LHCN-M2 (cell line): ENCODE measurements at places on chromosomes 3 and 15.

DNA sequence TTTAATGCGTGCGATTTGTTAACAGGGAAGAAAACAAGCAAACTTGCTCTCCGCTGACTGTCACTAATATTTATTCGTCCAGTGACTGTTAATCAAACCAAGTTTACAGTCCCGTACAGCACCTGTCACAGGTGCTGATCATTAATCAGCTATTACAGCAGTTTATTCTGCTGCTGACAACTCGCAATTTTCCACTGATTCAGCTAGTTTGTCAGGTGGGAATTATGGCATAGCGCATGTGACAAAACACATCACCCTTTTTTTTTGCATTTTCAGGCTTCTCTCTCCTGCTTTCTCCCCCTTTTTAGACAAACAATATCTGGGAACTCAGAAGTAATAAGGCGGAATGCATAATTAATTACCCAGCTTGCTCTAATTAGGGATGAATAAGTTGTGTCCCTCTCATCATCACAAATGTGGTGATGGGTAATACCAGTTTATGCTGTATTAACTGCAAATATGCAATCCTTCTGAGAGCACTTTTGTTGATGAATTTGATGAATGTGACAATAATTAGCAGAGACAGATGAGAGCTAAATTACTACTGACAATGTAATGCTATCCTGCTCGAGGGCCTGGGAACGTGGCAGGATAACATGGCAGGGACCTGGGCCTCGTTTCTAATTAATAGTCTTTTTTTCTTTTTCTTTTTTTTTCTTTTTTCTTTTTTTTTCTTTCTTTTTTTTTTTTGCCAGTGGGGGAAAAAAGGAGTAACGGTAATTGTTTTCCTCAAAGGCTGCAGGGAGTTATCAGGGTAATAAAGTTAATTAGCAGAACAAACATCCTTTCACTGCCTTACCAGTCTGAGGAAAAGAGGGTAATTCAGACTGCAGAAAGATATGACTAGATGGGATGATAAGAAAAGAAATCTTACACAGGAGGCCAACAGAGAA lies 150.3 kb upstream of the SOX2 start:
- DNase-seq, result no peak

- no peak for DNase-seq
Measured at GRCh38 chr3:18401300-18401961, 23.7 kb downstream of the SATB1 start.

- no peak for DNase-seq
Measured at GRCh38 chr3:69231929-69232440, 109.6 kb upstream of the LMOD3 start.

DNA sequence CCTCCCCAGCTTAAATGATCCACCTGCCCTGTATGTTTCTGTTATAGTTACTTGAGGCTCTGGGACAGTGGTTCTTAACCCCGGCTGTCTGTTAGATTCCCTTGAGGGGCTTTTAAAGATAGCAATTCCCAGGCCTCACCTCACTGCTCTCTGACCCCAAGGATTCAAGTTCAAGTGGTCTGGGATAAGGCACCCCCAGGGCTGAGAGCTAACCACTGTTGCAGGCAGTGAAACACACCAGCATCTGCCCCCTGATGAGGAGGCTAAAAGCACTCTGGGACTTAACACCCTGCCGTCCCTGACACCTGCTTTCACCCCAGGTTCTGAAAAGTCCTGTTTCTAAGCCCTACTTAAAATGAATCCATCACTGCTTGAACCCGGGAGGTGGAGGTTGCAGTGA lies 103.7 kb downstream of the LRRK1 start:
- no peak for DNase-seq

DNA sequence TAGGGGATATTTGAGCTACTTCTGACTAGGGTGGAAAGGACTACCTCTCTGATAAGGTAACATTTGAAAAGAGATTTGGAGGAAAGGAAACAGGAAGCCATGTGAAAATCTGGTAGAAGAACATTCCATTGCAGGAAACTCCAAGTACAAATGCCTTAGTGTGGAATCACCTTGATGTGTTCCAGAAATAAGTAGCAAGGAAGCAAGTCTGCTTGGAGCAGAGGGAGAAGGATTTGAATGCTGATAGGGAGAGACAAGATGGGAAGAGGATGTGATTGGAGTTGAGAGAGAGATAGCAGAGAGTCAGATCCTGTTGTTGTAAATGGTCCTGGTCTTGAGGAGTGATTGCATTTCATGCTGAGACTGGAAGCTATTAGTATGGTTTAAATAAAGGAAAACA lies 335.1 kb upstream of the DCBLD2 start:
- DNase-seq, result no peak

GRCh38 chr3:151612115-151612514 lies 121.6 kb upstream of the AADACL2 start:
- no peak for DNase-seq

GRCh38 chr3:30236011-30236410 lies 370.4 kb upstream of the TGFBR2 start:
- no peak for DNase-seq

DNA sequence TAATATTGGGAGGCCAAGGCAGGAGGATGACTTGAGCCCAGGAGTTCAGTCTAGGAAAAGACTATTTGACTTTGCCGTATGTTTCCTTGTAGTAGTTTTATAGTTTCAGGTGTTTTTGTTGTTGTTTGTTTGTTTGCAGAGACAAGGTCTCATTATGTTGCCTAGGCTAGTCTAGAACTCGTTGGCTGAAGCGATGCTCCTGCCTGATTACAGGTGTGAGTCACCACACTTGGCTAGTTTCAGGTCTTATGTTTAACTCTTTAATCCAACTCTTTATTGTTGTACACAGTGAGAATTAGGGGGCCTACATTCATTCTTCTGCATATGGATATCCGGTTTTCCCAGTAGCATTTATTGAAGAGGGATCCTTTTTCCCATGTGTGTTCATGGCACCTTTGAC lies 32.0 kb downstream of the FAIM start:
- DNase-seq, result no peak

- no peak for DNase-seq
Measured at GRCh38 chr15:73796331-73796831, 43.2 kb upstream of the INSYN1 start.

DNA sequence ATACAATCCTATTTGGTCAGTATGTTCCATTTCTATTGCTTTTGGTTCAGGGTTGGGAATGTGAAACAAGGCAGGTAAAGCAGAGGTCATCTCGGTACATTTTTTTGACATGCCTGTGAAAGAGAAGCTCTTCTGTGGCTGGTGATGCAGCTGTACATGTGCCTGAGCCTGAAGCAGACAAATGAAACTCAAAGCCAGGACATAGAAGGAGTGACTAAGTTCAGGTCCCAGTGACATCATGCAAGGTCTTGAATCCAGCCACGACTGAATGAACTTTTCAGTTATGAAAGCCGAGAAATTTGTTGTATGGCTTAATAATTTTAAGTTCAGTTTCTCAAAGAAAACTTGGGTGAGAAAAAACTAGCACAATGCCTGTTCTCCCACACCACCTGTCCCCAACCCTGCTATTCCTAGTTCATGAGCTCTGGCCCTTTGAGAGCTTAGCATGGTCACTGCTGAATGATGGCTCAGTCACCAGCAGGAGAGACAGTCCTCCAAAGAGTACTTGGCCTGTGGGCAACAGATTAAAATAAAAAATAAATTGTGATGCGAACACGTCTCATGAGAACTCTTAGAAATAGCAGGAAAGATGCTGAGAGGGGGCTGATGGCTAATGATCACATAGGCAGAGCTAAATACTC lies 600.2 kb upstream of the GRM7 start:
- DNase-seq, result no peak

- DNase-seq, result no peak
Measured at GRCh38 chr3:98068824-98069223, 18.1 kb upstream of the OR5AC2 start.

- no peak for DNase-seq
Measured at GRCh38 chr3:4752201-4753072, 226.8 kb upstream of the BHLHE40 start.

DNA sequence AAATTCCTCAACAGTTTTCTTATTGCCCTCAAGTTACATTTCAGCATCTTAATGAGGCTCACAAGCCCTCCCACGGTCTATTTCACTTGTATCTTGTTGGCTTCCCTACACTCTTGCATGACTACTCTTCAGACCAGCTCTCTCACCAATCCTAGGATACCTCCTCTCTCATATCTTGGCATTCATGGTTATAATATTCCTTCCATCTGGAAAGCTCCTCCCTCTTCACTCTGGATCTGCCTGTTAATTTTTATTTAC lies 8.5 kb upstream of the CCDC80 start:
- peak; percentile 72 for DNase-seq

GRCh38 chr15:84737005-84737404 lies 11.4 kb upstream of the ZNF592 start:
- no peak for DNase-seq

DNA sequence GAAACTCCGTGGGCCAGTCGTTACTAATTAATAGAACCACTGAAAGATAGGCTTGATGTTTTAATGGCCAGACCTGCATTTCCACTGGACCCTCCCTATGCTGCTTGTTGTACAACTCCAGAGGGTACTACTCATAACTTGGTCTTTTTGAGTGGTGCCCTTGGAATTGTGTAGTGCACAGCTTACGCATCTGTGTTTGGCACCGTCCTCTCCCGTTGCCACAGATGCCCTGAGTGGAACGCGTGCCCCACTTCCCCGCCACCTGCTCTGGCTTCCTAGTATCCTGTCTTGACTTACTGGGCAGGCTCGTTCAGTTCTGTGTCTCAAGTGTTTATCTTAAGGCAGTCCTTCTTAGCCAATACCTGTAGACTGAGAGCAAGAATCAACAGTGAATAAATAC lies 78.7 kb downstream of the USP13 start:
- no peak for DNase-seq

- no peak for DNase-seq
Measured at GRCh38 chr3:54703923-54704322, 223.9 kb downstream of the LRTM1 start.

DNA sequence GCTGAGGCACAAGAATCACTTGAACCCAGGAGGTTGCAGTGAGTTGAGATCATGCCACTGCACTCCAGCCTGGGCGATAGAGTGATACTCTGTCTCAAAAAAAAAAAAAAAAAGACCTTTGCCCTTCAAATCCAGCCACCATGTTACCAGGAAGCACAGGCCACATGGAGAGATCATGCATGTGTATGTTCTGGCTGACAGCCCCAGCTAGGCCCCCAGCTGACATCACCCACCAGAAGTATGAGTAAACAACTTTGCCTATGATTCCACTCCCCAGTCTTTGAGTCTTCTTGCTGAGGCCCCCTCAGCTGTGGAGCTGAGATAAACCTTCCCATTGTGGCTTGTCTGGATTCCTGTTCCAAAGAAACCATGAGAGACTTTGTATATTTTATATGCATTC lies 3.3 kb upstream of the ARIH2 start:
- DNase-seq, result no peak

GRCh38 chr3:193574488-193575070 lies 18.4 kb upstream of the OPA1 start:
- no peak for DNase-seq

GRCh38 chr15:91238644-91239425 lies 138.8 kb downstream of the SV2B start:
- no peak for DNase-seq

- DNase-seq, result no peak
Measured at GRCh38 chr15:100831467-100831866, 48.2 kb upstream of the ALDH1A3 start.

DNA sequence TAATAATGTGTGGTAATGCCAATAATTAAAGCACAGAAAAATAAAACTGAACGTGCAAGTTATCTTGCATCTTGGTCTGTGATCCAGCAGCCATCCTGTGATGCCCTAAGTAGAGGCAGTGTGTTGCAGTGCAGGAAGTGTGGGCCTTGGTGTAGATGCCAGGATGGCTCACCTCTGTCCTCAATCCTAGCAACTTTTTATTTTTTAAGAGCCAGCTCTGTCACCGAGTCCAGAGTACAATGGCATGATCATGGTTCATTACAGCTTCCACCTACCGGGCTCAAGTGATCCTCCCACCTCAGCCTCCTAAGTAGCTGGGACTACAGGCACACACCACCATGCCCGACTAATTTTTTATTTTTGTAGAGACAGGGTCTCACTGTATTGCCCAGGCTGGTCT lies 7.6 kb downstream of the BAHD1 start:
- DNase-seq, result no peak

GRCh38 chr15:50180091-50180490 lies 1.9 kb upstream of the SLC27A2 start:
- DNase-seq, result no peak

DNA sequence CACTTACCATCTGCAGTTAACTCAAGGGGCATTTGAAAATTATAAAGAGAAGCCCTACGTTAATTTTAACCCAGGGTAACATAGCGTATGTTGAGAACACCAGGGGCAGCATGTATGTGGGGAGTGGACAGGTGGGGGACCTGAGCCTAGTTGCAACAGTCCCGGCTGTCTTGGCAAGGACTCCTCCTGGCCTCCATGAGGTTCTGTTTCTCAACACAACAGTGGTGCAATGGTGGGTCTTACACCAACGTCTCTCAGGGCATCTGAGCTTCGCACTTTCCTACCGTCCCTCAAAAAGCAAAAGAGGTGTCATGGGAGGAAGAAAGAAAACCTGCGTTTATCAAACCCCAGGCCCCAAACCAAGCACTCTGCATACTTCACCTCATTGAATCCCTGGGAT lies 50.6 kb downstream of the MGLL start:
- no peak for DNase-seq

DNA sequence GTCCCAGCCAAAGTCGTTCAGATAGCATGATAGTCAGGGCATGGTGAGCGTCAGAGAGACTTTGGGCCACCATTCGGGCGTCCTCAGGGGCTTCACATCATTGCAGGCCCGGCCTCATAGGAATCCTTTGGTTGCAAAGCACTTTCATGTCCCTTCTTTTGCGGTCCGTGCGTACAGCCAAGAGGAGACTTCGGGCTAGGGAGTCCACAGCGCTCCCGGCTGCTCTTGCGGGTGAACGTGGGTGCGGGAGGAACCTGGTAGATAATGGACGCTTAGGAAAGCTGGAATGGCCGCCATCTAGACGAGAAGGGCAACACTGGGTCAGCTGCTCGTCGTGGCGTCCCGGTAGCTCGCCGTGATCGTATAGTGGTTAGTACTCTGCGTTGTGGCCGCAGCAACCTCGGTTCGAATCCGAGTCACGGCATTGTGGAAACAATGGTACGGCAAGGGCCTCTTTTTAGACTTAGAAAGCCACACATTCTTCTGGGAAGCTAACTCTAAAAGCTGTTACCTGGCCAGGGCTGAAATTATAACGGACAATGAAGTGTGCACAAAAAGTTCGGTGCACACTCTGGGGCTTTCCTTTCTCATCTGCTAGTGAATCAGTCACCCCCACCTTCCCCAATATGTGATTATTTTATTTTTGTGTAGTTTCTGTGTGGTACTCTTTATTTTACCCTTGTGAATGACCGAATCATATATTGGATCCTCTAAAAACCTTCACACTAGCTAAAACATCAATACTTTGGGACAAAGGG lies 13.2 kb upstream of the SHF start:
- DNase-seq, result peak; percentile 82

DNA sequence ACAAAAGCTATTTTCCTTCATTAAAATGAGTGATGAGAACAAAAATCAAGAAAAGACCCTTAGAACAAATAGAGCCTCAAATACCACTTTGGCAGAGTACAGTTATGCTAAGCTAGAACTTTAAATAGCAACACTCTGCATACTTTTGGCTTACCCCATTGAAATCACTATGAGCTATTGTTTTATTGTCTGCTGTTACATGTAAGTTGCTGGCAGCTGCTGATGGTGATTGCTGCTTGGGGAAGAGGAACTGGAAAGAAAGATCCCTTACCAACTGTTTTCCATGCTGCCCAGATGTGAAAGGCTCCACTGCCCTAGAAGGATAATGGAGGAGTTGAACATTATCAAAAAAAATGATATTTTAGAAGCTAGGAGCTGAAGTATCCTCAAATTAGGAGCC lies 135.4 kb downstream of the SYNPR start:
- no peak for DNase-seq
